Mesangial cell (primary cell): ENCODE measurements at places on chromosomes 7 and 10. TPM values are rescaled to one million over a fixed set of nuclear protein-coding genes. Genes with fewer than 3 reads are reported as not detected.

The TIMM23B gene
- total RNA-seq: 7.8 and 10.5 TPM in 2 replicates

The CLCN1 gene
- not detected in 2 replicates for total RNA-seq

The CALHM3 gene
- not detected in 2 replicates for total RNA-seq

The NMT2 gene
- total RNA-seq: 21.7 and 24.6 TPM in 2 replicates

The SAMD9L gene
- under 0.01 and 0.25 TPM in 2 replicates for total RNA-seq

The CPEB3 gene
- total RNA-seq: 0.16 and 0.89 TPM in 2 replicates

The UPK3BL1 gene
- total RNA-seq: 8.6 and 50.1 TPM in 2 replicates

The ZPBP gene
- not detected in 2 replicates for total RNA-seq

The HECW1 gene
- total RNA-seq: under 0.01 and 0.38 TPM in 2 replicates

The ASB15 gene
- not detected in 2 replicates for total RNA-seq

The UCN3 gene
- not detected in 2 replicates for total RNA-seq

The PAPSS2 gene
- total RNA-seq: 13.7 and 33.9 TPM in 2 replicates

The PNLIPRP2 gene
- not detected in 2 replicates for total RNA-seq

The SLC29A4 gene
- 4.2 and 22.9 TPM in 2 replicates for total RNA-seq

The CRPPA gene
- total RNA-seq: 0.65 and 3.2 TPM in 2 replicates

The ST8SIA6 gene
- total RNA-seq: 0.49 and 1.3 TPM in 2 replicates

The PLAU gene
- 122 and 154 TPM in 2 replicates for total RNA-seq

The OR2A1 gene
- 0.13 and 0.33 TPM in 2 replicates for total RNA-seq

The LIPM gene
- not detected in 2 replicates for total RNA-seq

The FRMD4A gene
- 24.0 and 41.1 TPM in 2 replicates for total RNA-seq

The TMEM273 gene
- total RNA-seq: not detected in 2 replicates

The COBL gene
- 0.49 and 0.89 TPM in 2 replicates for total RNA-seq

The GFRA1 gene
- total RNA-seq: 25.3 and 45.3 TPM in 2 replicates

The GLI3 gene
- 3.6 and 9.6 TPM in 2 replicates for total RNA-seq

The OR2A5 gene
- total RNA-seq: not detected in 2 replicates

The PAPOLB gene
- under 0.01 TPM in 1 of 2 replicates, not detected in the other for total RNA-seq

The TCERG1L gene
- under 0.01 TPM in 1 of 2 replicates, not detected in the other for total RNA-seq

The GPR37 gene
- total RNA-seq: 3.7 and 16.0 TPM in 2 replicates

The MALRD1 gene
- 0.13 TPM in 1 of 2 replicates, not detected in the other for total RNA-seq

The GSDME gene
- total RNA-seq: 37.8 and 41.2 TPM in 2 replicates

The TRIM50 gene
- total RNA-seq: not detected in 2 replicates

The POLR3A gene
- total RNA-seq: 13.7 and 17.6 TPM in 2 replicates

The IFIT1B gene
- total RNA-seq: not detected in 2 replicates

The AGAP6 gene
- total RNA-seq: 2.8 and 6.7 TPM in 2 replicates

The CHAT gene
- not detected in 2 replicates for total RNA-seq

The LIPJ gene
- total RNA-seq: under 0.01 TPM in 1 of 2 replicates, not detected in the other

The MRM2 gene
- 12.9 and 18.1 TPM in 2 replicates for total RNA-seq

The SPAM1 gene
- total RNA-seq: not detected in 2 replicates

The DNA2 gene
- 1.5 and 9.9 TPM in 2 replicates for total RNA-seq

The VSTM2A gene
- not detected in 2 replicates for total RNA-seq

The HOXA5 gene
- total RNA-seq: 23.5 and 46.8 TPM in 2 replicates

The PCGF5 gene
- 21.6 and 22.7 TPM in 2 replicates for total RNA-seq

The ATP6V0A4 gene
- total RNA-seq: 0.13 and 0.33 TPM in 2 replicates

The NKX2-3 gene
- not detected in 2 replicates for total RNA-seq

The ACHE gene
- under 0.01 and 0.51 TPM in 2 replicates for total RNA-seq

The CTBP2 gene
- 68.8 and 81.0 TPM in 2 replicates for total RNA-seq

The RGS10 gene
- total RNA-seq: 31.4 and 32.7 TPM in 2 replicates

The TACC2 gene
- total RNA-seq: 14.7 TPM in 2 replicates

The LIMK1 gene
- total RNA-seq: 77.9 and 94.3 TPM in 2 replicates

The MYL10 gene
- not detected in 2 replicates for total RNA-seq

The PTPRE gene
- total RNA-seq: 5.2 and 8.3 TPM in 2 replicates

The TMEM213 gene
- total RNA-seq: not detected in 2 replicates

The MTPN gene
- total RNA-seq: 93.7 and 156 TPM in 2 replicates
